ENCODE measurements at places on chromosomes 4 and X.

- no peak for DNase-seq
These were observed 279.1 kb downstream of the ANK2 start for GRCh38 chr4:113328514-113328913.

GRCh38 chr4:98617358-98618047 lies 40.9 kb downstream of the TSPAN5 start:
- DNase-seq = no peak

GRCh38 chrX:45807572-45808425 lies 607.1 kb upstream of the DIPK2B start:
- no peak for DNase-seq

DNA sequence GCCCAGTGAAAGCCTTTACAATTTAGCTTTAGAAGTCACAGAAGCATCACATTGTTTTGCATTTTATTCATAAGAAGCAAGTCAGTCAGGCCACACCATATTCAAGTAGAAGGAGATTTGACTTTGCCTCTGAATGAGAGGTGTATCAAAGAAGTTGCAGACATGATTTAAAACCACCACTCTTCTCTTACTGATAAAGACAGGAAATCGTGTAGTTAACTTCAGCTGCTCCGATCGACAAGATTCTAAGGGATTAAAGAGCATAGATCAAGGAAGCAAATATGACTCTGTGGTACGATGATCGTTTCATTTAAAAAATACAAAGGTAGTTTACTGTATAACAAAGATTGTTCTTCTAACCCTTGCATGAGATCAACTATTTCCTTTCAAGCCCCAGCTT lies 328.0 kb upstream of the PPP1R2C start:
- no peak for DNase-seq

GRCh38 chr4:15901998-15902397 lies 36.5 kb downstream of the FGFBP1 start:
- no peak for DNase-seq

Measured in stimulated activated CD4-positive, alpha-beta T cell treated with anti-CD3 and anti-CD28 coated beads, Interleukin-4, amount 100 ng/mL, for 4 hours (primary cell).